Stimulated activated CD4-positive, alpha-beta T cell treated with anti-CD3 and anti-CD28 coated beads, Interleukin-12 subunit alpha, Interleukin-12 subunit beta, amount 100 ng/mL, for 4 hours (primary cell): ENCODE measurements at places on chromosomes 6 and 20.
A peak's percentile ranks its signal among the peaks of the same experiment; 100 is the strongest.

GRCh38 chr6:98633886-98634285 lies 200.5 kb upstream of the POU3F2 start:
- DNase-seq = no peak

DNA sequence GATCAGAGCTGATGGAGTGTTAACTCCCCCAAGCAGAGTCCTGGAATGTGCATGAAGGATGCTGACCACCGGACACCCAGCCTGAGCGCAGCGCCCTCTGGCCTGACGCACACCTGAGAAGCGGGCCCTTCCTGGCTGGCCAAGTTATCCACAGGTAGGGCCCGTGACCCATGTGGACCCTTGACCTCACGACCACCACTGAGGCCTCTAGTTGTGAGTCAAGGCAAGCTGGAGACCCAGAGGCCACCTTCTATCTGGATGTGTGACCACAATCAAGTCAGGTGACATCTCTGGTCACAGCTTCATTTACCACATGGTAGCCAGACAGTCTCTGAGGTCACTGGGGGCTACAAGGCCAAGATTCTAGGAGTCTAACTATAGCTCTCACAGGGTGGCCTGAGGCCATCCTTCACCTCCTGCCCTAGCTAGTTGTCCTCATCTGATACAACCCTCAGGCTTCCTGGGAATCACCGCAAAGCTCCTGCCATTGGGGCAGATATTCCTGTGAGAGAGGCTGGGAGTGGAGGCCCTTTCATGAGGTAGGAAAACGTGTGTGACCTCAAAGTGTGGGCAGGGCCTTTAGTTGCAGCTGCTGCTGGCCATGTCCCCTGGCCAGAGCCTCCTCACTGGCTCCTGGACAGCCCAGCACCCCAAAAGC lies 53.1 kb downstream of the DSTN start:
- DNase-seq = no peak

GRCh38 chr6:161772176-161772575 lies 498.3 kb upstream of the AGPAT4 start:
- DNase-seq = no peak

DNA sequence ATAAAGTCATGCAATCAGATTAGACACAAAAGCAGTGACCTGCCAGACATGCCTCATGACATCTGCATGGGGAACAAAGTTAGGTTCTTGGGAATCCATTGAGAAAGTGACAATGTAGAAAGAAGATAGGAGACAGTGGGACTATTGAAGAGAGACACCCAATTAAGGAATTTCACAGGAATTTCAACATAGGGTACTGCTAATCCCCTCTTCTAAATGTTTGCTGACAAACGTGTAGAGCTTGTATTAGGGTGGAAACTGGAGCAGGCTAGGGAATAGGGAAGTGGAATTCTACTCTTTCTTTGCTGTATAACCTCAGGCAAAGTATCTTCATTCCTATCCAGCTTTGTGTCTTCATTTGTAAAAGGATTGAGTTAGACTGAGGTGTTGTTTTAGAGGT lies 409.4 kb upstream of the SASH1 start:
- DNase-seq = no peak

DNA sequence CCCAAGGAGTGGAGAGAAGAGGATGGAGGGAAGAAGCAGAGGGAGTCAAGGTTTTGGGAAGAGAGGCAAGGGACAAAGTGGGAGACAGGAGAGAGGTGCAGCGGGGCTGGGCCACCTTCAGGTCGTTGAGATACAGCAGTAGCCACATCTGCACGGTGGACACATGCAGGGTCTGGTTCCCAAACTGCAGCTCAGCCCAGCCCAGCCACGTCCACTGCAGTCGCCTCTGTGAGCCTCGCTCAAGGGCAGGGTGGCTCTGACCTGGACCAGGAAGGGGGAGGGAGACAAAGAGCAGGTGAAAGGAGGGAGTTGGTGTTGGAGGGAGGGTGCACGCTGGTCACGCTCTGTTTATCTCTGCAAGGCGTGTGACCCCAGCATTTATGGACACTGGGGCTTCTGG lies 14.9 kb downstream of the CUL7 start:
- DNase-seq = no peak

DNA sequence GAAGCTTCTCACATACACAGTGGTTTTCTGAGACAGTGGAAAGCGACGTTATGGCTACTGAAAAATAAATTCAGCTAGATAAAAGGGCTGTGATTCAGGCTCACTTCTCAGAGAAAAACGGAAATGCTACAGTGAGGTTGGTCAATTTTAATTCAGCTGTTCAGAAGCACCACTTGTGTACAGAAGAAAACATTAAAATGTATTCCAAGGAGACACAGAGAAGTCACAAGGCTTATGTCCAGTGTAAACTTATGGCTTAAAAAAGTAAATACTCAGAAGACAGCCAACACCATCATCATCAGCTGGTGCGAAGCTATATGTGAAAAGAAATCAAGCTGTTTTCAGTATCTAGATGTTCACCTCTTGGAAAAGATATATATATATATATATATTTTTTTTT lies 68.6 kb downstream of the ABHD12 start:
- no peak for DNase-seq

- no peak for DNase-seq
Observed at GRCh38 chr6:95795927-95796326, 218.6 kb downstream of the MANEA start.

GRCh38 chr6:33278392-33278741 lies 1.4 kb downstream of the B3GALT4 start:
- no peak for DNase-seq

GRCh38 chr6:43125555-43125954 lies 45.5 kb upstream of the SRF start:
- no peak for DNase-seq

- no peak for DNase-seq
Observed at GRCh38 chr6:39189915-39190544, 39.2 kb downstream of the KCNK5 start.

- DNase-seq = no peak
Observed at GRCh38 chr20:31903627-31904386, 33.4 kb downstream of the TTLL9 start.

DNA sequence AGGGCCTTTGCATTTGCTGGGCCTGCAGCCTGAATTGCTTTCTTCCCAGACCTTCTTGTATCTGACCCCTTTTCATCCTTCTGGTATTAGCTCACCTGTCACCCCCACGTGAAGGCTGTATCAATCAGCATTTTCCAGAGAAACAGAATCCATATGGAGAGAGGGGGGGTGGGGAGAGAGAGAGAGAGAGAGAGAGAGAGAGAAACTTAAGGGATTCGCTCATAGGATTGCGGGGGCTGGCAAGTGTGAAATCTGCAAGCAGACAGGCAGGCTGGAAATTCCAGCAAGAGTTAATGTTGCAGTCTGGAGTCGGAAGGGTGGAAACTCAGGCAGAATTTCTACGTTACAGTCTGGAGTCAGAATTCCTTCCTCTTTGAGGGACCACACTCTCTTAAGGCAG lies 410.7 kb upstream of the SULF2 start:
- no peak for DNase-seq

DNA sequence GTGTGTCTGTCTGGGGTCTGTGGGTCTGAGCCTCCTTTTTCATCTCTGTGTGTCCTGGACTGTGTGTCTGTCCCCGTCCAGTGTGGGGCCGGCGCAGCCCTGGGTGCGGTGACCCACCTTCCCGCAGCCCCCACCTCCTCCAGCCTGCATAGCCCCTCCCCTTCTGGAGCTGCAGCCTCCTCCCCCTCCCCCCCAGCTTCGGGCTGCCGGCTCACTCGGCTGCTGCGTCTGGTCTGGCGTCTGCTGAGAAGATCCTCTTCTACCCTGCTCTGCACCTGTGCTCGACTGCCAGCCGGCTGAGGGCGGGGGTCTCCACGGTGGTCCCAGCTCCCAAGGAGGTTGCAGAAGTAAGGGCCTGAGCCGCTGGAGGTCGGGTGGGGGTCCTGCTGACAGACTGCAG lies 7.6 kb upstream of the LKAAEAR1 start:
- no peak for DNase-seq

DNA sequence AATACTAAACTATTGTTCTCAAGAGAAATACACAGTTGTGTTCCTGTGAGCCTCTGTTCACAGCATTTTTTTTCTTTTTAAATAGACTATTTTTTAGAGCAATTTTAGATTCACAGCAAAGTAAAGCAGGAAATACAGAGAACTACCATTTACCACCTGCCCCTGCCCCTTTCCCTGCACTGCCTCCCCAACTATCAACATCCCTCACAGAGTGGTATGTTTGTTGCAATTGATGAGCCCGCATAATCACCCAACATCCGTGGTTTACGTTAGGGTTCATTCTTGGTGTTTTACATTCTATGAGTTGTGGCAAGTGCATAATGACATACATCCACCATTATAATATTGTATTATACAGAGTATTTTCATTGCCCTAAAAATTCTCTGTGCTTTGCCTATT lies 71.6 kb upstream of the TNFAIP3 start:
- no peak for DNase-seq

DNA sequence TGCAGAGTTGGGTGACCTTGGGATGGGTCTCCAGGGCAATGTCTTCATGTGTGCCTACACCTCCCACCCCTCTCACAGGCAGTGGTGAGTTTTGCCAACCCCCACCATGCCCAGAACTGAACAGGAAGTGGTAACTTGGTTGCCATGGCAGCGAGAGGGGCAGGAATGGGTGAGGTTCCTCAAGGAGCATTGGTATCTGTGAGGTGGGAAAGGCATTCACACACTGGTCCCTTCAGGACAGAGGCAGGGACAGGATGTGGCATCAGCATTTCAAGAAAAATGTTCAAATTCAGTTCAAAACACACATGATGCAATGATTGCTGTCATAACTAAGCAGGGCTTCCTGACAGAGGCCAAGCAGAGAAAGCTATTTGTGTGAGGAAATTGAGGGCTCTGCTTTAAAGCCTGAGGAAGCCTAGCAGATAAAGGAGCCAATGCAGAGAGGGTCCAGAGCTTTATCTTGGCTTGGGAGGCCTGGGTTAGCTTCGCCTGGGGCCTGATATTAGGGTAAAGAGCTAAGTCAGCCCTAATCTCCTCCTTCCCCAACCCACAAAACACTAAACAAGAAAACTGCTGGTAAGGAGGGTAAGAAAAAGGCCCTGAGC lies 551 bp downstream of the TREML2 start:
- peak; percentile 15 for DNase-seq

- DNase-seq = no peak
Observed at GRCh38 chr6:129634411-129635230, 75.4 kb downstream of the ARHGAP18 start.

GRCh38 chr6:136035378-136036070 lies 184.0 kb downstream of the PDE7B start:
- DNase-seq = no peak

- DNase-seq = no peak
Observed at GRCh38 chr6:168196881-168197635, 118.0 kb upstream of the FRMD1 start.

- DNase-seq = no peak
Observed at GRCh38 chr6:10531942-10532341, 10.8 kb downstream of the GCNT2 start.

GRCh38 chr20:46720776-46721425 lies 11.5 kb downstream of the SLC2A10 start:
- DNase-seq = no peak

DNA sequence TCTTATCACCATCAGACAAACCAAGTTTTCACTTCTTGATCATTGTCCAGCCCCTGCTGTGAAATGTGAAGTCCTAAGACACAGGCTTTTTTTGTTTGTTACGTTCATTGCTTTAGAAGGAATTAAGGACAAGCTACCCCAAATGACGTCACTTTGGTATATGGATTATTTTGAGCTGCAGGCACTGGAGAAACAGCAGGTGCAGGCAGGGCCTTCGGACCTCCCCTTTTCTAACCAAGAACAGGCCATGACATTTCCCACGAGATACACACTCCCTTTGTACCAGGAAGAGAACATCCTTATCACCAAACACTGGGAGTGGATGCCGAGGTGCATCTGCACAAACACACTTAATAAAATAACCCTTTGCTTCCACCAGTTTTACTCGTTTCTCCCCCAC lies 418.0 kb upstream of the SULF2 start:
- DNase-seq = no peak

GRCh38 chr20:36861875-36862801 lies 13.8 kb upstream of the TLDC2 start:
- no peak for DNase-seq

- no peak for DNase-seq
Observed at GRCh38 chr6:139149383-139149782, 14.5 kb downstream of the HECA start.

- no peak for DNase-seq
Observed at GRCh38 chr6:56758553-56758952, 115.9 kb upstream of the DST start.

DNA sequence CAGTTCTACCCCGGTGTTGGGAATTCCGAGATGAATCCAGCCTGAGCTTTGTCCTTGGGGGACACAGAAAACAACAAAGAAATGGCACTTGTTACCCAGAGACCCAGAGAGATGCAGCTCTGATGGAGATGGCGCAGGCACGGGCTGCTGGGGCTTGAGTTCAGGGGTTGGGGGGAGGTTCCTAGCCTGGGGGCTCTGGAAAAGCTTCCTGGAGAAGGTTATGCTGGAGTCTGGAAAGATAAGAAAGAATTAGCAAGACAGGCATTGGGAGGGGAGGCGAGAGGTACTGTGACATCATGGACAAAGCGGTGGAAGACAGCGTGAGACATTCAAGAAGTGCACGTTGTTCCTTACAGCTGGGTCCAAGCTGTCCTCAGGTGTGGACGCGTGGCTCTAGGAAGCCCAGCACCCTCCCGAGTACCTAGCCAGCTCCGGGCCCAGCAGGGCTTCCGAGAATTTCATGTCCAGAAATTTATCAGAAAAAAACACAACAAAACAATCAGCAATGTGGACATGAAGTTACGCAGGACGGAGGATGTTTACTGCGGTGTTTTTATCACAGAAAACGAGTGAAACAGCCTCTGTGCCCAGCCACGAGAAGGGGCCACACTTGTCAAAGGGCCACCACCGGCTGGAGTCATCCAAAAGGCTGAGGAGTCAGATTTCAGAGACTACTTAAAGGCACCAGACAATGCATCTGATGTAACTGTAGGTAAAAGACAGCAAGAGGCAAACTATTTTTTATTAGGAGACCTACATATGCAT lies 39.5 kb downstream of the C20orf203 start:
- no peak for DNase-seq

GRCh38 chr6:148186916-148187315 lies 155.7 kb upstream of the SASH1 start:
- DNase-seq = no peak

DNA sequence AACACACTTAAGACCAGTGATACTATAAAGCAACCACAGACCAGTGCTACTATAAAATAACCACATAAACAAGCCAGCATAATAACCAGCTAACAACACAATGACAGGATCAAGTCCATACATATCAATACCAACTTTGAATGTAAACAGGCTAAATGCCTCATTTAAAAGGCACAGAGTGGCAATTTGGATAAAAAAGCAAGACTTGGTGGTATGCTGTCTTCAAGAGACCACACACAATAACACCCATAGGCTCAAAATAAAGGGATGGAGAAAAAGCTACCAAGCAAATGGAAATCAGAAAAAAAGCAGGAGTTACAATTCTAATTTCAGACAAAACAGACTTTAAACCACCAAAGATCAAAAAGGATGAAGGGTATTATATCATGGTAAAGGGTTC lies 19.8 kb upstream of the ELOVL4 start:
- no peak for DNase-seq

DNA sequence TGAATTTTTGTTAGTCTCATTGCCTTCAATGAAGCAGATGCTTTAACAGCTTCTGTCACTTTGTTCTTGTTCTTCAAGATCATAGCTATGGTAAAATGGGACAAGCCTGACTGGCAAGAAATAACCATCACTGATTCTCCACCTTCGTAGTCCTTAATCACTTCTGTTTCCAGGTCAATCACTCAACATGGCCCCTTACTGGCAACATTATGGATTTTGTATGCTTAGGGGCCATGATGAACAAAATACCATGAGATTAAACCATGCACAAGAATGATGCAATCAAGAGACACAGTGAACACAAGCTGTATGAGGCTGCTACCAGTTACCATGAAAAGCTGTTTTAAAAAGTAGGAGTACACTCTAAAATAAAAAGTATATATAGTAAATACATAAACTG lies 32.8 kb downstream of the ADNP start:
- no peak for DNase-seq
